ENCODE measurements at places on chromosomes 16 and 17. TPM values are rescaled to one million over a fixed set of nuclear protein-coding genes. Genes with fewer than 3 reads are reported as not detected.

Gene SPATA32
- not detected for total RNA-seq

Gene PYY
- total RNA-seq, result not detected

Gene KRT40
- not detected for total RNA-seq

Gene MYH1
- total RNA-seq, result not detected

Gene ZNF821
- 5.8 TPM for total RNA-seq

Gene PIK3R6
- not detected for total RNA-seq

Gene KRT15
- 13.8 TPM for total RNA-seq
